ENCODE measurements at places on chromosomes 12 and 14.

DNA sequence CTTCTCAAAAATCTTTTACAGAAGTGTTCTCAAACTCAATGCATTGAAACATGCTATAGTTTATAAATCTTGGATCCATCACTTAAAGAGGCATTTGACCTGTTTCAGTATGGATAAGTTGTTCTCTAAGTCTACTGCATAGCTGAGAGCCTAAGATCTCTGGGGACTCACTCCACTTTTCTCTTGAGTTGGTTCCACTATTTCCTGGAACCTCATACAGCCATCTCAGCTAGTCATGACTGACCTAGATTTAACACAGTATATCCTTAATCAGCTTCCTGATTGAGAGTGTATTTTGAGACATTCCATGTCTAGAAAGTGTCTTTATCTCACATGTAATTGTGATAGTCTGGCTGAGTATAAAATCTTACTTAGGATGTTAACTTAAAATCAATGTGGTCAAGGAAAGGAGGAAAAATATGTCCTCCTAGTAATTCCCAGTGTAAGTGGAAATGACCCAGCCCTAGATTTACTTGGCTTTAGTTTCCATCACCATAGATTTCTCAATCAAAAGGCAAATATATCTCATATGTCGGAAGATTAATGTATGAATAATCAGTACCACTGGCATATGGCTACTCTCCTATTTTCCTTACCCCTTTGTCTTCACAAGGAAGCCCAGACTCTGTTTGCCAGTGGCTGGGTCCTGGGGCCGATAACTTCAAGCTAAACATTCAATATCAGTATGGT, 61.9 kb downstream of the KICS2 start:
- no peak for DNase-seq

DNA sequence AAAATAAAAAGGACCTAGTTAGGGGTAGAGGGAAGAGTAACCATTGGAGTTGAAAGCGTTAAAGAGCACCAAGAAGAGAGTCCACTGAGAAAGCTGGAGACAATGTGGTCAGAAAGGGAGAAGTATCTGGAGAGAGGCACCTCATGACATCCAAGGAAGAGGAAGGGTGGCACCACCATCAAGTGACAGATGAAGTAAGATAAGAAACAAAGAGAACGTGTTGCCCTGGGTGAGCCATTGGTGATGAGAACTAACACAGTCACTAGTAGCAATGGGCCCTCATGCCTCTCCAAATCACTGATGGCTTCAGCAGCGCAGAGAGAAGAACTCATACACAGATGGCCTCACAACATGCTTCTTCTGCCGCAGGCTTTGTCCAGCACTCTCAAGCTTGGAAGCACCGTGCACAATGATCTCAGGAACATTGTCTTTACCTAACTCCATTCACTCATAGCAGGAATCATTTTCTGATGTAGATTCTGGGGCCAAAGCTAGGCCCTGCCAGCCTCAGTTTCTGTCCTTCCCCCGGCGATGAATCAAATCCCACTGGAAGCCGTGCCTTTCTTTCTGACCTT, 252.9 kb downstream of the DPF3 start:
- DNase-seq, result no peak

DNA sequence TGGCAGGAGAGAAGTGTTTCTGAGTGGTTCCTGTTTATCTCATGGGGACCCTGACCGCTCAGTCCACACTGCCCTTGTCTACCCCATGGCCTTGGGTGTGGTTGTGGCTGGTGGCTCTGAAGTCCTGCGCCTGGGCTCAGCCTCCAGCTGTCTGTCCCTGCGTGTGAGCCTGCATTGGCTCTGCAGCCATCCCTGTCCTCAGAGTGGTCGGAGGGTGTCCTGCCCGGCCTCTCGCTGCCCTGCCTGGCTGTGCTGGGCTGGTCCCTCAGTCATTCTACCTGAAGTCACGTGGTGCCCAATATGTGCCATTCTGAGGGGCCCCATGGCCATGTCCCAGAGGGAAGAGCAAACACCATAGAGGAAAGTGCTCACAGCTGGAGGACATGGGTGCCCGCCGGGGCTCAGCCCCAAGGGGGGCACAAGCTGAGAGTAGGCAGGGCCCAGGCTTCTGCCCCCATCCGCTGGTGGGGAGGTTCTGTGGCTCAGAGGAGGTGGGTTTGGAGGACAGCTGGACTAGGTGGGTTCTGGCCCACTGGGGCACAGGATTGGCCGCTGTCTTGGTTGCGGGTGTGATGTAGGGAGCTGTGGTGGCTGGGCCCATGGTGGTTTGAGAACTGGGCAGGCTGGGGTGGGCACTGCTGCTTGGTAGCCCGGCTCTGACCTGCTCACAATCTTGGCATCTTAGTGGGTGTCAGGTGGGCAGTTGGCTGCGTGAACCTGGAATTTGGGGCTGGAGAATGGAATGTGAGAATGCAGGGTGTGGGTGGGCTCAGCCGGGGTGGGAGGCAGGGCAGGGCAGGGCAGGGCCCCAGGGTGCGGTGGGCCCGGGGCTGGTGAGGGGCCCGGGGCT, 11.6 kb downstream of the TEDC1 start:
- no peak for DNase-seq

GRCh38 chr14:105204206-105204930, 23.3 kb upstream of the NUDT14 start:
- no peak for DNase-seq

GRCh38 chr14:22221508-22221907, 367.5 kb downstream of the DAD1 start:
- DNase-seq, result no peak

GRCh38 chr14:22796087-22796707, 19.0 kb downstream of the SLC7A7 start:
- no peak for DNase-seq

GRCh38 chr12:25377469-25378177, 126.9 kb upstream of the KRAS start:
- DNase-seq, result no peak

DNA sequence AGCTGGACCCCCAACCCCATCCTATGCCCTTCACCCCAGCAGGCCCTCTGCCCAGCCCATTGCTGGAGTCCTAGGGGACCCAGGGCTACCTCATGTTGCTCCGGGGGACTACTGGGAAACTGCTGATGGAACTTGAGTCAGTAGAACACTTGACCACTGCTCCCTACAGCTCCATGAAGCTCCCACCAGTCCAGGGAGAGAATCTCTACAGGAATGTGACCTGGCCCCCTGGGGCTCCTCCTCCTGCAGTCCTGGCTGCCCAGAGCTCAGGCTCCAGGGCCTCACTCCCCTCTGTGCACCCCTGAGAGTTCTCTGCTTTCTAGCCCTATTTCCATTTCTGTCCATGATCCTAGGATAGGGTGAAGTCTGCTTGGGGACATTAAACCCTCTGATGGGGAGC, 10.8 kb upstream of the AQP2 start:
- no peak for DNase-seq

DNA sequence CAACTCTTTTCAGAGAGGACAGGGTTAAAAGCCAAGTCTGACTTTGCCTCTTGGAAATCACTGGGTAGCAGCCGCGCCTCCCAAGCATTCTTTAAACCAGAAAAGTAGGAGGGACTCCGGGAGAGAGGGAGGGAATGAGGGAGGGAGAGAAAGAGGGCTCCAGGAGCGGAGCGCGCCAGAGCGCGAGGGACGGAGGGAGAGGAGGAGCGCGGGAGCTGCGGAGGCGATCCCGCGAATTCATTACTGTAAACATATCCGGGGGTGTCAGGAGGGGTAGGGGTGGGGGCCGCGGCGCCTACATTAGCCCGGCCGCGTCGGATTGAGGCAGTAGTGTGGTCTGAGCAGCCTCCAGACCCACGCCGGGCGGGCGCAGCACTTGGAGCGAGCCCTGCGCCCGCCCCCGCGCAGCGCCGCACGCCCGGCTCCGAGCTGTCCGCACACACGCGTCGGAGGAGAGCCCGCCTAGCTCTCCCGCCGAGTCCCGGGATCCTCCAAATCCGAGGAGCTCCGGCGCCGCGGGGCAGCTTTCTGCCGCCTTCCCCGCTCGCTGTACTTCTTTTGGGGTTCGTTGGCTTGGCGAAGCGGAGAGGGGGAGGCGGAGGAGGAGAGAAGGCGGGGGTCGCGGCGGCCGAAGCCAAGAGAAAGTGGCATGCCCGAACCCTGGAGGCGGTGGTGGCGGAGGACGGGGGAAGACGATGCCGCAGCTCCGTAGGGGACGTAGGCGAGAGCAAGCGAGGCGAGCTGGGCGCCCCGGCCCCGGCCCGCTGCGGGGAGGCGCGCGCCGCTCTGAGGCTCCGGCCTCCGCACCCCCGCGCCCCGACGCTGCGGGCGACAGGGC, 3.3 kb downstream of the FLRT2 start:
- DNase-seq, result no peak

DNA sequence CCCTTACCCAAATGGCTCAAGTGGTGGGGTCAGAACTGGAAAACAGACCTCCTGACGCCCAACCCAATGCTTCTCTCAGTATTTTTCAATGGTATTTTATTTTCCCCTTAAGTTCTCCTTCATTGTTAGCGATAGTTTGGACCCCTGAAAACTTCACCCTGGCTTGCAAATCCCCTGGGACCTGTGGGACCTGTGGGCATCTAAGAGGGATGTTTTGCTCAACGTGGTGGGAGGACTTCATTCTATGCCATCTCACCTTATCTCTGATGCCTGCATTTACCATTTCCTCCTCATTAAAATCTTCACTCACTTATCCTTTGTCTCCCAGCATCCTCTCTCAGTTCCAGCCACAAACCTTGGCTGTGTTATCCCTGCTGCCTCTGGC, 59.4 kb upstream of the GZMB start:
- DNase-seq, result no peak

- no peak for DNase-seq
These were observed 226.0 kb downstream of the PCNX1 start for GRCh38 chr14:71133296-71133695.

Measured in NCI-H2107 (cell line).